ENCODE measurements at places on chromosomes 1 and 21.

DNA sequence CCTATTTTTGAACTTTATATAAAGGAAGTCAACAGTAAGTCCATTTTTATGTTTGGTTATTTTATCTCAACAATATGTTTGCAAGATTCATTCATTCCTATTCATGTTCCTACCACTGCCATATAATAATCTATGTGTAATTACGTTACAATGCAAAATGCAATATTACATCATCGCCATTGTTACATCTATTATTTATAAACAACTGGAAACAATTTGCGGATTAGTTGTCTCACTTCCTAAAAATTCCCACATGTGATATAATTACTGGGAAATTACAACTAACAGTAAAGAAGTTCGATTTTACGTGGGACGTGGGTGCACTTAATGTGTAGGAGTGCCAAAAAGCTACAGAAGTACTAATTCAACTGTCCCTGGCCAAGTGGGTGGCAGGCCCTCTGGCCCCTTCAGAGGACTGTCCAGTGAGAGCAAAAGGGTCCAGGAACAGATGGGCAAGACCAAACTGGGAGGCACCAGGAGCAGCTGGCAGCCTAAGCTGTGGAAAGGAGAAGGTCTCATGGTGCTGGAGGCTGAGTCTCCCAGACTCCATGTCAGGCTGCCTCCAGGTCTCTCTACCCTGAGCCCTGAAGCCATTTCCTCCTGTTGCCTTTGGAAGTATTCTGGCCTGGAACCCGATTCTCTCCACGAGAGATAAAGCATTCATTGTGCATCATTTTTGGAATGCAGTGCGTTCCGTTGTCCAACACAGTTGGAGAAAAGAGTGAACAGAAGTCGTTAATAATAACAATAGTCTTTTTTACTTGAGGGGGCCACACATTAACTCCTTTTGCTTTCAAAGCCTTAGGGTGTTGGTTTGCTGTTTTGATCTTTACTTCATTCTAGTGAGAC lies 42.9 kb downstream of the TNNT2 start:
- DNase-seq = no peak

GRCh38 chr1:171420810-171421209 lies 64.5 kb upstream of the PRRC2C start:
- no peak for DNase-seq

GRCh38 chr1:169427081-169427641 lies at the start of gene CCDC181:
TSS of gene CCDC181 (minus strand) at chr1:169427474. CDS start at chr1:169424927, 2,547 bp downstream.
- DNase-seq = peak; percentile 11

GRCh38 chr1:171206204-171206977 lies 21.3 kb downstream of the FMO2 start:
- DNase-seq = no peak

GRCh38 chr21:36325373-36326010 lies 5.5 kb downstream of the MORC3 start:
- no peak for DNase-seq

DNA sequence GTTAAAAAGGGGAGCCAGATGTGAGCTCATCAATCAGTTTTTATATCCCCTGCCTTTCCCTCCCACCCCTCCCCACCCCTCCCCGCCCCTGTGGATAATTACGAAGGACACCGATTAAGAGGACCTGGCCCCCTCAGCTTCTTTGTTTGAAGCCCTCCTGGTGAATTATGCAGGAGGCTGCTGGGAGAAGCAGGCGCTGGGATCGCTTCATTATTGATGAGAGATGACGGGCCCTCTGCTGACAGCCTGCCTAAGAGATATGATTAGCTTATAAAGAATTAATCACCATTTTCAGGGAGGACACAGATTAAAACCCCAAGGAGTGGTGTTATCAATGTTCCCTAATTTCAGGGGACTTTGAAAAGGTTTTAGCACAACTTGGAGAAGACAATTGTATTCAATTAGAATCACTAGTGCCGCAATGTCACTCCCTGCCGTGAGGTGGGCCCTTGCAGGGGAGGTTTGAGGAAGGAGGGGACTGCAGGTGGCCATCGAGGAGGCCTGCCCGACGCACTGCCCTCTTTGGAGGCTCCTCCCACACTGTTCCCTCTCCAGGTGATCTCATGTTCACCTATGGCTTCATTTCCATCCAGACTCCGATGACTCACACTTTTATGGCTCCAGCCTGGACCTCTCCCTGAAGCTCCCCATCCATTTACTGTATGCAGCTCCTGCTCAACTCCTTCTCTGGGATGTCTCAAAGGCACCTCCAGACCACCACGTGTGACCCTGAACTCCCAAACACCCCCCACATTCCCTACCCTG lies 67.0 kb upstream of the KLHDC7A start:
- DNase-seq = no peak

DNA sequence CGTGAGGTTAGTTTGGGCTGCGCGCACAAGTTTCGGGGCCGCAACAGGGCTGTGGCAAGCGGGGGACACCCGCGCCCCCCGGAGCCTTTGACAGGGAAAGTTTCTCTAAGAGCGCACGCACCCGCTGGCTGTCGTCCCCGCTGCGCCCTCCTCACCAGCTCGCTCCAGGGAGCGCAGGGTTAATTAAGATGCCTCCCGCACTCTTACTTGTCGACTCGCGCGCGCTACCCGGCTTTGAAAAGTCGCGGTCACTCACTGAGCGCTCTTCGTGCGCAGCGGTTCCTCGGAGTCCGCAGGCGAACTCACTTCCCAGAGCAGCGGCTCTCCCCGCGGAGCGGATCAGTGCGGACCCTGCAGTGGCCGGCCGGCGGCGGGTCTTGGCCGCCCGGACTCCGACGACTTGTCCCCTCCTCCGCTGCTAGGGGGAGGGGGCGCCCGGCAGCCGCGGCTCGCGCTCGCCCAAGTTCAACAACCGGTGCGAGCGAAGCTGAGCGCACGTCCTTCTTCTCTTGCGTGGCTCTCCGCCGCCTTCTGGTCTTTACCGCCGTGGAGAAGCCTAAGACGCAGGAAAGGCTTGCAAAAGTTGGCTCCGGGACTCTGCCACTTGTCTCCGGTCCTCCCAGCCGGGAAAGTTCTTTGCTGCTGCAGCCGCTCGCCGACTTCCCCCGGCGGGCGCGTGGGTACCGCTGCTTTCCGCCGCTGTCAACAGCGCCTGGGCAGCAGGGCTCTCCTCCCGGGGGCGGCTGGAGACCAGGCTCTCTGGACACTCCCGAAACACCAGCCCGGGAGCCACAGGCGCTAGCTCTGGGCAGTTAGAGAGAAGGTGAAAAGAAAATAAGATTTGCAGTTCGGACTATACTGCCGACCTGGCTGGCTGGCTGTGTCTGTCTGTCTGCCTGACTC lies 506 bp downstream of the JUN start:
- peak; percentile 55 for DNase-seq

DNA sequence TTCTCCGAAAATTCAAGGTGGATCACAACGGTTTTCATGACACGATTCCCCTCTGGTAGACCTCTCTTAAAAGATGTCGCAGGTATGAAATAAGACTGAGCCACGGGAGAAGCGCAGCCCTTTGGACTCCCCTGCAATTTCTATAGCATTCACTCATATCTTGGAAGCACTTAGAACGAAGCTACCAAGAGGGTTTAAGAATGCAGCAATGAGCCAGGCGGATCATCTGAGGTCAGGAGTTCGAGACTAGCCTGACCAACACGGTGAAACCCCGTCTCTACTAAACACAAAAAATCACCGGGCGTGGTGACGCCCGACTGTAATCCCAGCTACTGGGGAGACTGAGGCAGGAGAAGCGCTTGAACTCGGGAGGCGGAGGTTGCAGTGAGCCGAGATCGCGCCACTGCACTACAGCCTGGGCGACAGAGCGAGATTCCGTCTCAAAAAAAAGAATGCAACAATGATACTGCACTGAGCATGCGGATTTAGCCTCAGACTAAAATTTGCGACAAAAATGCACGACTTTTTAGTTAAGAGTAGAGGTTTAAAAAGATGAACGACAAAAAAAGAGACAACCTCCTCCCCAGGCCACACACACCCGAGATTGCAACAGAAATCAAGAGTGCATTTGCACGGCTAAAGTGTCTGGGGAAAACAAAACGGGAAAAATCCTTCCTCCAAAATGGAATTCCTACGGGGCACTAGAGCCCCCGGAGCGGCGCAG lies 743 bp downstream of the TOMM20 start:
- no peak for DNase-seq

- no peak for DNase-seq
Observed at GRCh38 chr1:202150602-202151001, 6.1 kb upstream of the ARL8A start.

- DNase-seq = peak; percentile 15
Observed at GRCh38 chr1:26696119-26696653, 371 bp downstream of the ARID1A start.

- no peak for DNase-seq
Observed at GRCh38 chr1:223429821-223430220, 36.6 kb downstream of the CCDC185 start.

- no peak for DNase-seq
Observed at GRCh38 chr1:60126723-60127122, 53.2 kb upstream of the C1orf87 start.

- no peak for DNase-seq
Observed at GRCh38 chr21:37565530-37566223, 199.1 kb downstream of the DYRK1A start.

DNA sequence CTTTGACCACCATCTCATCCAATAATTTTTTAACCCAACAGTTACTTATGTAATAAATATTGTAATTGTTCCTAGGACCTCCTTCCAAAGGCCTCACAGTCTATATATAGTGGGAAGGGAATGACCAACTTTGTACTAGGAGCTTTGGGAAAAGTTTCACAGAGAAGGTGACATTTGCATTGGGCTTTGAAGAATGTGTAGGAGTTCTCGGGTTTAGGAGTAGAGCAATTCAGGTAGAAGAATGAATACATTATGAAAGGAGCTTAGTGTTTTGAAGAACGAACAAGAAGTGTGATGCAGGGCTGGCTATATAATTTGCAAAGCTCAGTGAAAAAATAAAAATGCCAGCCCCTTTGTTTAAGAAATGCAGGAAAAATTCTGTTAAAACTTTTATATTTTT lies 330.4 kb upstream of the DEPDC1 start:
- no peak for DNase-seq

DNA sequence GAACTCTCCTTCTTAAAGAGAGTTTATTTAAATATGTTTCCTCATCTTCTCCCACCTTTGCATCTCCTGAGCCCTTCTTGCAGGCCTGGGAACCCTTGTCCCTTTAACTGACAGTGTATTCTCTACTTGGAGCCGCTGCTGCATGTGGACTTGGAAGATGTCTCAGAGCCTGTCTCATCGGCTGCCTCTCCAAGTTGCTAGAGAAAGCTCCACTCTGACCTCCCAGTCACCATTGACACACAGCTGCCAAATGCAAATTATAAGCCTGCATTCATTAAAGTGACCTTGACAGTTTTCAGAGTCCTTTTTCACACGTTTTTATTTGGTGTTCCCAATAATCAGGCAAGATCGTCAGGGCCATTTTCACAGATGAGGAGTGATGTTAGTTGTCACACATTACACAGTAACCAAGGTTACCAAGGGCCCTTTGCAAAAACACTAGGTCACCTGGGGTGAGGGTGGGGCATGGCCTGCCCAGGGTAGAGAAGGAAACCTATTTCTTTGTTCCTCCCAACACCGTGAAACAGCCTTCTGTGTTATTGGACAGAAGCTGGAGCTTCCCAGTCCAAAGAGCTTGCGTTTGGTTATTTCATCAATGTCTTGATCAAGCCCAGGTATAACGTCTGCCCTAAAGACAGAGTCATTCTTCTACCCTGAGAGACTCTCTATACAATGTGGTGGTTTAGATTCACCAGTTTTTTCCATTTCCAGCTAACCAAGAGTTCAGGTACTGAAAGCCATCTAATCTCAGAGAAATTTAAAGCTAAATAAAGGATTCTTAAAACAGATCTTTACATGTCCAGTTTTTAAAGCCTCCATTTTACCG lies 164.1 kb downstream of the GALNT2 start:
- DNase-seq = no peak

- DNase-seq = no peak
Observed at GRCh38 chr1:52938183-52938451, 11.0 kb downstream of the SCP2 start.

GRCh38 chr1:20119347-20119746 lies at the start of gene PLA2G2D:
TSS of gene PLA2G2D (minus strand) at chr1:20119536. CDS start at chr1:20119498, 38 bp downstream.
- no peak for DNase-seq

GRCh38 chr1:151859891-151860293 lies 6.4 kb upstream of the THEM5 start:
- no peak for DNase-seq

GRCh38 chr1:66365635-66366034 lies 168.3 kb upstream of the SGIP1 start:
- DNase-seq = no peak

DNA sequence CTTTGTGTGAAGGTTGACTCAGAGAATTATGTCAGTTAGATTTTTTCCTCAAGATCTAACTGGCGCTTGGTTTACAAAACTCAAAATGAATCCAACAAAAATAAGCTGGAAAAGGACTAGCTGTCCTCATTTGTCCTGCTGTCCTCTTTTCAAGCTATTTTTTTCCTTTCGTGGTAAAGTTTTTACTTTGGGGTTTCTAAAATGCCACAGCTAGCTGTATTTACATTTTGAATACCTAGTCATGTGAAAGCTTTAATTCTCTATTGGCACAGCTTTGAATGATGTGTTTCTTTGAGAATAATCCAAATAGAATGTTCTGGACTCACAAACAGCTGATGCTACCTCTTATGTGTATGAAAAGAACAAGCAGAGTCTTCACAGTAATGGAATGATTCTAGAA lies 673.6 kb upstream of the NR5A2 start:
- no peak for DNase-seq

GRCh38 chr21:37670883-37671282 lies 245.4 kb downstream of the KCNJ6 start:
- DNase-seq = no peak

DNA sequence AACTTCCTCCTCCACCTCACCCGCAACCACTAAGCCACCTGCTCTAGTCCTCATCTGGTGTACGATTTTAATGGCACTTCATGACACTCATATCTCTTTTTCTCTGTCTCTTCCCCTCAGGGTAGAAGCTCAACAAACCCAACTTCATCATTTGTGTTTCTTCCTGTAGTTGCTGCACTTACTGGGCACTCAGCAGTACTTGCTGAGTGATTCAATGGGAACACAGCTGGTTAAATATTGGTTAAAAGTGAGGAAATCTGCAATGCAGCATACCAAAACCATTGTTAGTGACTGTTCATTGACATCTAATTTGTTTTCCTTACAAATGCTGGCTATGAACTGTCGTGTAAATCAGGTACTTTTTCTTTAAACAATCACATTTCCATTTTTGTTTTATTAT lies 541.1 kb upstream of the PRMT6 start:
- DNase-seq = no peak

- DNase-seq = no peak
Observed at GRCh38 chr1:73909043-73909562, 288.9 kb downstream of the LRRIQ3 start.

GRCh38 chr1:70200065-70200464 lies 5.3 kb downstream of the LRRC40 start:
- DNase-seq = no peak

- no peak for DNase-seq
Observed at GRCh38 chr1:210900820-210901219, 233.1 kb downstream of the KCNH1 start.
